ENCODE measurements at places on chromosomes 3 and 15. TPM values are rescaled to one million over a fixed set of nuclear protein-coding genes. Genes with fewer than 3 reads are reported as not detected.

DNA sequence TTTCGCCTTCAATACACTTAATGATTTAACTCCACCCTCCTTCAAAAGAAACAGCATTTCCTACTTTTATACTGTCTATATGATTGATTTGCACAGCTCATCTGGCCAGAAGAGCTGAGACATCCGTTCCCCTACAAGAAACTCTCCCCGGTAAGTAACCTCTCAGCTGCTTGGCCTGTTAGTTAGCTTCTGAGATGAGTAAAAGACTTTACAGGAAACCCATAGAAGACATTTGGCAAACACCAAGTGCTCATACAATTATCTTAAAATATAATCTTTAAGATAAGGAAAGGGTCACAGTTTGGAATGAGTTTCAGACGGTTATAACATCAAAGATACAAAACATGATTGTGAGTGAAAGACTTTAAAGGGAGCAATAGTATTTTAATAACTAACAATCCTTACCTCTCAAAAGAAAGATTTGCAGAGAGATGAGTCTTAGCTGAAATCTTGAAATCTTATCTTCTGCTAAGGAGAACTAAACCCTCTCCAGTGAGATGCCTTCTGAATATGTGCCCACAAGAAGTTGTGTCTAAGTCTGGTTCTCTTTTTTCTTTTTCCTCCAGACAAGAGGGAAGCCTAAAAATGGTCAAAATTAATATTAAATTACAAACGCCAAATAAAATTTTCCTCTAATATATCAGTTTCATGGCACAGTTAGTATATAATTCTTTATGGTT is at the start of gene CCR5:
Gene CCR5, plus strand, starts transcription at position 108 of the 680 bp plus-strand sequence. CDS start 1,957 bp downstream, outside the sequence.
- DNase-seq: no peak

GRCh38 chr15:27119695-27120266 is 148.8 kb downstream of the GABRG3 start:
- no peak for DNase-seq

GRCh38 chr15:92817339-92817886 is 82.7 kb upstream of the CHD2 start:
- no peak for DNase-seq

DNA sequence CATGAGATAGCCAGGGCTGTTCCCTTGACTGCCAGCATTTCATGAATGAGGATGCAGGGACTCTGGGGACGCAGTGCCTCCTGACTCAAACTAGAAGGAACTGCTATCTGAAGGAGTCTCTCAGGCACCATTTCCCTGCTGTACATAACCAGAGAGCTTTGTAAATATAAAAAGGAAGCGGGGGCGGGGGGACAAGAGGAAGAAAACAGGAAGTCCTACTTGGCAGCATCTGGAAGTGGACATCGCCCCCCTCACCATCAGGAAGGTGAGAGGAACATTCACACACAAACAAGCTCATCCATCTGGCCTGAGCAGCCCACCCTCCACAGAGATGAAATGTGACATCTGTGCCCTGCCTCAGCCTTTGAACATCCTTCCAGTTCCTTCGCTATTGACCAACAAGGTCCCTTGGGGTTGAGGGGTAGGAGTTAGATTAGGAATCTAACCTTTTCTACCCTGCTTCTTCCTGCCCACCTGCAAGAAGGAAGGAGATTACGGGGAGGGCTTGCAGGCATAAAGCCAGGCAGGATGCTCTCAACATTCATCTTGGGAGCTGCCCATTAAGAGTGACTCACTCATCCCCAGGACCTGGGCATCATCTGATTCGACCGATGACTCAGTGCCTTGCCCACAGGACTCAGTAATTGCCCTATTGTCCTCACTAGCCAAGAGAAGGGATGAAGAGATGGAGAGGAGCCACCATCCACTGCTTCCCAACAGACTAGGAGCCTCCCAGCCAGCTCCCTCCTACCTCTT is 31.9 kb downstream of the SH3BP5 start:
- no peak for DNase-seq

GOLGA8R gene
- 2.6 TPM for total RNA-seq

GRCh38 chr15:69060744-69061143 is 46.2 kb downstream of the NOX5 start:
- DNase-seq: no peak

- DNase-seq: no peak
These were observed 110.8 kb upstream of the ICE2 start for GRCh38 chr15:60589728-60590127.

DNA sequence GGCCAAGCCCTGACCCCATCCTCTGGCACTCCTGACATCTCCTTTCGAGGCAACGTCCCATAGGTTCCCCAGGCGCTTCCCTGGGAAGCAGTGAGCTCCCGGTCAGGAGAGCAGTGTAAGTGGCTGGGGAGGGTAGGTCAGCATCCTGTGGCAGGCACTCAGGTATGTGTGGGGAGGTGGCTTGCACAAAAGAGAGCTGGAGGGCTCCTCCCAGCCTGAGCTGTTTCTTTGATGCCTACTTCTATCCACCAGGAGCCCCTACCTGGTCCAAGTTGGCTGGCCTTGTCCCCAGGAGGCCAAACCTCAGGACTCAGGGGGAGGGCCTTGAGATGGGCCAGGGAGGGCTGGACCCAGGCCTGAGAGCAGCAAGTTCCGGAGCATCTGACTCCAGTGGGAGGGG is 31.7 kb upstream of the LINGO1 start:
- DNase-seq: no peak

DNA sequence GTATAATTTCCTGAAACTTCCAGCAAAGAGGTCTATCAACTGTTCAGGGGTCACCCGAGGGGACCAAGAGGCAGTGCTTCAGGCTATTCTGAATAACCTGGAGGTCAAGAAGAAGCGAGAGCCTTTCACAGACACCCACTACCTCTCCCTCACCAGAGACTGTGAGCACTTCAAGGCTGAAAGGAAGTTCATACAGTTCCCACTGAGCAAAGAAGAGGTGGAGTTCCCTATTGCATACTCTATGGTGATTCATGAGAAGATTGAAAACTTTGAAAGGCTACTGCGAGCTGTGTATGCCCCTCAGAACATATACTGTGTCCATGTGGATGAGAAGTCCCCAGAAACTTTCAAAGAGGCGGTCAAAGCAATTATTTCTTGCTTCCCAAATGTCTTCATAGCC is 6.8 kb downstream of the GCNT3 start:
- DNase-seq: no peak

PFN2 gene
- total RNA-seq: 33.9 TPM

- no peak for DNase-seq
These were observed 363.3 kb downstream of the SLC9A9 start for GRCh38 chr3:143484846-143485512.

TMOD3 gene
- total RNA-seq: 40.9 TPM

GRCh38 chr3:148211725-148212124 is 486.0 kb upstream of the AGTR1 start:
- no peak for DNase-seq

GRCh38 chr3:40550167-40550566 is 25.4 kb downstream of the ZNF621 start:
- DNase-seq: no peak

- DNase-seq: no peak
These were observed 20.5 kb downstream of the BOC start for GRCh38 chr3:113231827-113232253.

TLR9 gene
- 0.19 TPM for total RNA-seq

CCDC33 gene
- total RNA-seq: not detected

DUOXA1 gene
- total RNA-seq: 1.8 TPM

DNA sequence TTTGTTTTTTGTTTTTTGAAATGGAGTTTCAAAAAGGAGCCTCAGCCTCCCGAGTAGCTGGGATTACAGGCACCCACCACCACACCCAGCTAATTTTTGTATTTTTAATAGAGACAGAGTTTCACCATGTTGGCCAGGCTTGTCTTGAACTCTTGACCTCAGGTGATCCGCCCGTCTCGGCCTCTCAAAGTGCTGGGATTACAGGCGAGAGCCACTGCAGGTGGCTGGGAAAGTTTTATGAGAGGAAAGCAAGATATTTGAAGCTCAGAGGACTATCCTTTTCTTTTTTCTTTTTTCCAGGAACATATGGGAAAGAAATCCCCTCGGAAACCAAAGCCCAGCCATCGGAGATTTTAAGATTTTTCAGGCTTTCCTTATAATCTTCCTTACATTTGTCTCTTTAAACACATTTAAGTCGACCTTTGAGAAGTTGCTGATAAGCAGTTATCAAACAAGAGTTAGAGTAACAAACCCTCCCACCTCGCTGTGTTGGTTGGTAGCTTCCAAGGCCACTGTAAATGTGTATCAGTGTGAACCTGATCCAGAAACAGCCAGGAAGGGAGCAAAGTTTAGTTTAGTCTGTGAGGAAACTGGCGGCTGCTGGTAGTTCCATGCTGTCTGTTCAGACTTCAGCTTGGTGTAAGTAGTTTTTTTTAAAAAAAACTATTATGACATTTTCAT is 34.5 kb upstream of the MAP3K13 start:
- no peak for DNase-seq

CRABP1 gene
- total RNA-seq: not detected

COL6A6 gene
- 0.96 TPM for total RNA-seq

- DNase-seq: no peak
These were observed 11.6 kb downstream of the ARPP19 start for GRCh38 chr15:52557274-52557641.

PRKCI gene
- 16.7 TPM for total RNA-seq

DNA sequence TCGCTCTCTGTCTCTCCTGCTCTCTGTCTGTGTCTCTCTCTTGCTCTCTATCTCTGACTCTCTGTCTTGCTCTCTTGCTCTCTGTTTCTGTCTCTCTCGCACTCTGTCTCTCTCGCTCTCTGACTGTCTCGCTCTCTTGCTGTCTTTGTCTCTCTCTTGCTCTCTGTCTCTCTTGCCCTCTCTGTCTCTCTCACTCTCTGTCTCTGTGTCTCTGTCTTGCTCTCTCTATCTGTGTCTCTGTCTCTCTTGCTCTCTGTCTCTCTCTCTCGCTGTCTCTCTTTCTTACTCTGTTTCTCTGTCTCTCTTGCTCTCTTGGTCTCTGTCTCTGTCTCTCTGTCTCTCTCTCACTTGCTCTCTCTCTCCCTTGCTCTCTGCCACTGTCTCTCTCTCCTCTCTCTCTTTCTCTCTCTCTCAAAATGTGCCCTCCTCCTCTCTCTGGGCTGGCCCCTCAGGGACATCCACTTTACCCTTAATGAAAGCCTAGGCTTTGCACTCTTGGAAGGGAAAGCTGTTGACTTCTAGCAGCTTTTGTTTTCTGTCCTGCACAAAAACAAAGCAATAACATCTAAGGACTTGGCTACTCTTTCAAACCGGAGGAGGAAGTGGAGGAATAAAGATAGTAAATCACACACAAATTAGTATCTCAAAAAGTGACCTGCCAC is 73.9 kb upstream of the NR2E3 start:
- no peak for DNase-seq

DNA sequence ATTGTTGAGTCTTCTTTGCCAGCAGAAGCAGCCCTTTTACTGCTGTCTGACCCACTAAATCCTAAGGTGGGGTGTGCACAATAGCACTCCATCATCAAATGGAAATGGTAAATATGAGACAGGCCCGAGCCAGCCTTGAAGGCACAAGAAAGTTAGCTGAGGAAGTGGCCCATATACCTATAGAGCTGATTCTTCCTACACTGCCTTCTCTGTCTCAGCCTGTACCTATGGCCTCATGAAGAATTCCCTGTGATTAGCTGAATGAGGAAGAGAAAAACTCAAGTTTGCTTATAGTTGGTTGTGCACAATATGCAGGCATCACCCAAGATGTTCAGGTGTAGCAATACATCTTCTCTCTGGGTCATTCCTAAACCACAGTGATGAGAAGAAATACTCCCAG is 31.7 kb upstream of the XCR1 start:
- no peak for DNase-seq

DPH3 gene
- total RNA-seq: 40.3 TPM

DNA sequence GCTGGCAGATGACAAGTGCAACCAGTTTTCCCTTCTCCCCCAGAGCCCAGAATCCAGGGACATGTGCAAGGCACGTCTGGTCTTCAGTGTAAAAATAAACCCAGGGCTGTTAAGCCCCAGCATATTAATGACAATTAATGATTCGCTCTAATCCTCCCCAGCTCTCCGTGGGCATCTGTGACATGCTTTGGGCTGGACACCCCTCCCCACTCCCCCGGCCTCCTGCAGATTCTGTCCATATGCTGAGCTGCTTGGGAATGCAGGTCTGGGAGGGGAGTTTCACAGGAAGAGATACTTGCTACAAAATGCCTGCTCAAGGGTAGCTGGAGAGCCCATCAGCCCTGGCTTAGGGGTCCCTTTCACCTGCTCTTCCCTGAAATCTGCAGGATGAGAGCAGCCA is 43.0 kb upstream of the NTRK3 start:
- DNase-seq: no peak

- DNase-seq: no peak
These were observed 182.4 kb downstream of the SV2B start for GRCh38 chr15:91282486-91282885.

DNA sequence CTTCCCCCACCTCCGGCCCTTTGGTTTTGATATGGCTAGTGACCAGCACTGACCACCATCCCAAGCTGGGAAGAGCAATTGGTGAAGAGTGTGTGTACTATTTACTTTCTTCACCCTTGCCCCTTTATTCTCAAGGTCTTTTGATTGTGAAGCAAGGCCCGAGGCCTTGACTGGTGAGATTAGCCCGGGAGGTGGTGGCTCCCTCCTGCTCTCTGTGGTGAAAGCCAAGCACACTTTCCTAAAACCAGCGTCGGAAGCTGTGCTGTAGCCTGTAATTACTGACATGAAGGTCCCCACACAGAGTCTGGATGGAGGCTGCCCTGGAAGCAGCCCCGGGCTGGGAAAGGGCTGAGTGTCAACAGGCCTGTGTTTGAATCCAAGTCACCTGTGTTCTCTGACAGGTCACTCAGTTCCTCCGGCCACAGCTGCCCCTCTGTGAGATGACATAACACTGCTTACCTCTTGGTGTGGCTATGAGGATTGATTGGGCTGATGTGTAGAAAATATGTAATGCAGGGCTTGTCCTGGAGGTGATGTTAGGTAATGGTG is 60.5 kb upstream of the PRR23C start:
- no peak for DNase-seq

GRCh38 chr3:10935846-10936631 is 56.5 kb upstream of the SLC6A1 start:
- DNase-seq: no peak

DNA sequence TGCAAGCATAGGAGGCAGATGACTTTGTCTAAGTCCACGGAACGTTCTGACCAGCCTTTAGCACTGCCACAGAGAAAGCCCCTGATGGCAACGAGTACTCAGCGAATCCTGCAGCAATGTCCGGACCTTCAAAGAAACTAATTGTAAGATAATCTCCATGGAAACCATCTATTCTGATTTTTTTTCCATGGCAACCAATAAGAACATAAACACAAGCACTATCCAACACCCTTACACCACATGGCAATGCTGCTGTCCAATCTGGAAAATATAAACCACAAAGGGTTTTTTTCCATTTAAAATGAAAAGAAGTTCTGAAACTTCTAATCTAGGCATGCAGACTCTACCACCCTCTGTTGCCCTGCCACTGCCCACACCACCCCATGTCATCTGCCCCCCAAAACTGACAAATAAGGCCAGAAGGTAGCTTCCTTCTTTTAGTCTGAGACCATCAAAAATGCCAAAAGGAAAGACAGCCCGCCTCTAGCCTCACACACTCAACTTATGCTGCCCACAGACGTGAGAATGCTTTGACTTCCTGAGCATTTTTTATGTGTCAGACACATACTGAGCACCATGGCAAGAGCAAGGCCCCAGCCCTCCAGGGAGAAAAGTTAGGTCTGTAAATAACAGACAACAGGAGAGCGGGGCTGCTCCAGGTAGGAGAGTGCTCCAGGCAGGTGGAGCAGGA is 44.5 kb downstream of the POC1A start:
- no peak for DNase-seq

INTS14 gene
- total RNA-seq: 21.9 TPM

All from mesenteric fat pad (tissue), 1 donor.